ENCODE measurements at places on chromosomes 11 and 22.

DNA sequence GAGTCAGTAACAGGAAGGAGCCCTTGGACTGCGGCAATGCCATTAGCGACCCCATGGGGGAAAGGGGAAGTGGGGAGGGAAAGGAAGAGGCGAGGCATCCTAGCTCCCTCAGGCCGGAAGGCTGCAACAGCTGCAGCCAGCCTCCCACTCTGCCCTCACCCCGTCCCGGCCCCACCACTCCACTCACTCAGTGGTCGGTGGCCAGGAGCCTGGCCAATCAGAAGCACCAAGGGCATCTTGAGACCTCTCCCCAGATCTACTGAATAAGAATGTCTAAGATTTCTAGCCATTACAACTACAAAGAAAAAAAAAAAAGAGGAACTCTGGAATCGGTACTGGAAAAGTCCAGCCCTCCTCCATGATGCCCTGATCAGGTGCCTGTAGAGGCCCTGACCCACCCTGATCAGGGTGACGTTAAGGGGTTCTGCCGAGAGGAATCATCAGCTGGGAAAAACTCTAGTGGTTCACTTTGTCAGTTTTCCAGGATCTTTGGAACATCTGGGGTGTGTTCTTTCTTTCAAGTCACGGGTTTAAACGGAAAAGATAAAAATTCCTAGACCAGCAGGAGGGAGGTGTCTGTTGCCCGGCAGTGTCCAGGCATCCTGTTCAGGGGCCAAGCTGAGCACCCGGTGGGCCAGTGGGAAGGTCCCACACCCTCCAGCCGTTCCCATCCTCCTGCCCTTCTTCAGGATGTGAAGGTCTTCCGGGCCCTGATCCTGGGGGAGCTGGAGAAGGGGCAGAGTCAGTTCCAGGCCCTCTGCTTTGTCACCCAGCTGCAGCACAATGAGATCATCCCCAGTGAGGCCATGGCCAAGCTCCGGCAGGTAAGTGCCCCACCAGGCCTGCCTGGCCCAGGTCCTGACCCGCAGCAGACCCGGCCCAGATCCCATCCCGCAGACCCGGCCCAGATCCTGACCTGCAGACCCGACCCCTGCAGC lies 14.4 kb downstream of the OAF start:
- no peak for DNase-seq

- no peak for DNase-seq
Observed at GRCh38 chr22:20116376-20116950, 559 bp downstream of the RANBP1 start.

DNA sequence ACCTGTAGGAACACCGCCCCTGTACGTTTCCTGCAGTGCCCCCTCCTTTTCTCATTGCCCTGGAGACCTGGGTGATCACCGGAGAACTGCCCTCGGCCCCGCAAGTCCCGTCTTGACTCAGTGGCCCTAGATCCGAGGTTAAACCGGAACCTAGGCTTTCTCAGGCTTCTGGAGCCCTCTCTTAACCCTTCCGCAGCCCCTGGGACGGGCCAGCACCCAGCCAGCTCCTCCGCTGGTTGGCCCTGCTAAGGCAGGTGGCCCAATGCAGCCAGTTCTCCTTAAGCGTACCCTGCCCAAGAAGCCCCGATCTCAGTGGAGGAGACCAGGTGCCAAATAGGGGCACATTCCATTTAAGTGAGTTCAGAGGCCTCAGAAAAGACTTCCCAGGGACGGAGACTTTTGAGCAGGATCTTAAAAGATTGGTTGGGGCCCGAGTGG lies 776 bp downstream of the NLRX1 start:
- peak; percentile 28 for DNase-seq

GRCh38 chr11:4547416-4547815 lies 2.4 kb downstream of the OR52M1 start:
- DNase-seq, result no peak

Data from stimulated activated CD8-positive, alpha-beta memory T cell treated with anti-CD3 and anti-CD28 coated beads, Interleukin-15, amount 100 ng/mL, for 48 hours (primary cell).